ENCODE measurements at places on chromosomes 11 and 22. TPM values are rescaled to one million over a fixed set of nuclear protein-coding genes. Genes with fewer than 3 reads are reported as not detected.

Gene OR8G1
- not detected for total RNA-seq

GRCh38 chr11:103807806-103808205, 228.6 kb upstream of the DDI1 start:
- DNase-seq: peak; percentile 38

- peak; percentile 86 for DNase-seq
These were observed 23.3 kb upstream of the SERPIND1 start for GRCh38 chr22:20750461-20751184.

DNA sequence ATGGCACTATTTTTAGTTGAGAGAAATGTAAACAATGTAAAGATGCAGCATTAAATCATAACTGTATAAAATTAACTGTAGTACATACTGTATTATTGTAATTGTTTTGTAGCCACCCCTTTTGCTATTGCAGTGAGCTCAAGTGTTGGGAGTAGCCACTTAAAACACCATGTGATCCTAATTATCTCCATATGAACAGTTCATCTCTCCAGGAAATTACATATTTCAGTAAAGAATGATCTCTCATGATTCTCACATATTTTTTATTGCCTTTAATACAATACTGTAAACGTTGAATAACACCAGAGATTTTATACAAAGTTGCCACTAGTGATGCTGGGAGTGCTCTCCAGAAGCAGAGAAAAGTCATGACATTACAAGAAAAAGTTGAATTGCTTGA, 1768.6 kb downstream of the LRRC4C start:
- no peak for DNase-seq

All from bronchial epithelial cell (primary cell).